ENCODE measurements at places on chromosomes 6 and 20. TPM values are rescaled to one million over a fixed set of nuclear protein-coding genes. Genes with fewer than 3 reads are reported as not detected.

Gene HCK
- 4.9 TPM for total RNA-seq

DNA sequence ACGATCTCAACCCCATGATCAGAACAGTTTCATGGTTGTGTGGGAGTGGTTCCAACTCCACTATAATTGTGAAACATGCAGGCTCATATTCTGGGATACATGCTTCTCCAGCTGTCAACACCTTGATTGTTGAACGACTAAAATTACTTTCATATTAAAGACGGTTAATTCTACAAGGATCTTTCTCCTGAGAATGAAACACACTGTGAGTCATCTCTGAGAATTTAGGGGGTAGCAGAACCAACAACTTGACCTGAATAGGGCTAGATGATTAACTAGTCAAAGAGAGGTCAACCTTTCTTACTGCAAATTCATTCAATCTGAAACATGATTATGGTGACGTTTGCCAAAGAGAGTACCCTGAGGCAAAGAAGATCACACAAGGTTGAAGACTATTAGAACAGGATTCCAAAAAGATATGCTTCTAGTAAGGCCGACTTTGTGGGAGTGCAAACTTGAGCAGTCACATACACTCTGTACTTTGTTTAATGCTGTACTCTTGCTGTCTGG lies 175.2 kb upstream of the CITED2 start:
- no peak for DNase-seq

Gene RPS10
- total RNA-seq: 638 TPM

Gene DNAH8
- total RNA-seq: 0.03 TPM

DNA sequence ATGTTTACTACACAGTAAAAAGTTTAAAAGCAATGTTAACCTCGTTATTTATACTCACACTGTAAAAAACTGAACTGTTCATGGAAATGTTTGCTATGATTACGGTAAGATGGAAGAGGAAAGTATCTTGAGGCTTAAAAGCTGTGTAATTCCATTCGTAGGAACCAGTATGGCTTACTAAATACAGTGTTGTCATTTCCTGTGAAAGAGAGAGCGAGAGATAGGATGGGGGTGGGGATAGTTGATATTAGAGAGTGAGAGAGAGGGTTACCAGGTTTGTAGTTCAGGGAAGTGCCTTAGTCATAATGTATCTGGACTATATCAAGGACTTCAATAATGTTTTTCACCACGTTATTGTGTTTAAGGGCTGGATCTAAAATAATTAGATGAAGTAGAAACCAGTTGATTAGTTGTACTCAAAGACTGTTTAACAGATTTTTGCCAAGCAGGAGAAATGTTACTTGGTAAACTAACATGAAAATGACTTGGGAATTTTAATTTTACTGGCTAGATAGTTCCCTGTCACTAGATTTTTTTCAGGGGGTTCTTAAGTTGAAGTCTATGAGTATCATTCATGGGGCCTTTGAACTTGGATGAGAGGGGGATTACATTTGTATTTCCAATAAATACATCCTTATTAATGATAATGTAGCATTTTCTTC lies 30.4 kb downstream of the AFDN start:
- no peak for DNase-seq

DNA sequence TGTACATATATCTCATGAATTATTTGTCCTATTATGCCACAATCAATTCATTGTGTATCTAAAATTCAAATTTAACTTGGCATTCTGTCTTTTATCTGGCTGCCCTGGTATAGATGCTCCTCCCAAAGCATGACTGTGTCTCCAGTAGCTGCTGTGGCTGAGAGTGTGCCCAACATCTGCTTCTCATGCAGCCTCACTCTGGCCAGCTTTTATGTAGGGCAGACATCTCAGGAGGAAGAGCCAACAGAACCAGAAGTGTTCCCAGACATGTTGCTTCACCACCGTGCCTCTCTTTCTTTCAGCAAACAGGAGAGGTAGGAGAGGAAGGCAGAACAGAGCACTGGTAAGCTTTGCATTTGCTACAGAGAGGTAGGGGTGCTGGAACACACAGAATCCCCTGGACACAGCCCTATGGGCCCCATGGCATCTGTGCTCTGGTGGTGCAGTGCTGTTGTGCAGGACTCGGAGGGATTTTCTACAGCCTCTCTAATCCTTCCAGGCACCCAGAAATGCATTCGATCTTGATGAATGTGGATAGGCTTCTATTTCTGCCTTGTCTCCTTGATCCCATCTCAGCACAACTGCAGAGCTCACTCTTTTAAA lies 637.1 kb downstream of the UTRN start:
- DNase-seq: peak; percentile 41

Gene RPRD1B
- total RNA-seq: 74.2 TPM

- no peak for DNase-seq
Measured at GRCh38 chr6:119243657-119244056, 105.9 kb downstream of the MAN1A1 start.

DNA sequence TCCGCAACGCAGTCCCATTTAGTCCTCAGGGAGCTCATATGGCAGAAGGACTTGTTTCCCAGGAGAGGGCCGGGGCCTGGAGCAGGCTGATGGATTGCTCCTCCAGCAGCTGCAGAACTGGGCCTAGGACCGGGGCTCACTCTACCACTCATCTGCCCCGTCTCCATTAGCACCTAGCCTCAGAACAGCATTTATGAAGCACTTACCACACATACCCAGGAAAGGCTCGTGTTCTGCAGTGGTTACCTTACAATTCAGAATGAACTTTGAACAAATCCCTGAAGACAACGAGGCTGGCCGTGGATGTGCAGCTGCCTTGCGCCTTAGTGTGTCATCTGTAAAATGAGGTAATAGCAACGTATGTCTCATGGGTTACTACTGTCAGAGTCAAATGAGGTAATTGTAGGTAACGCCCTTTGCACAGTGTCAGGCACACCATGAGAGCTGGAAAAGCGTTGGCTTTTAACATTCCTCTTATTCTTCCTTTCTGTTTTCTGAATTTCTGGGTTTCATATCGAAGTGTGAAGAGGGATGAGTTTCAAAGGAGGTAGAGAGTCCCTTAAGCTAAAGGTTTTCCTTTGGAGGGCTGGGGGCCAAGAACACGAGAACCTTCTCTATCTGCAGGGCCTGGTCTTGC lies 46.3 kb upstream of the CD93 start:
- no peak for DNase-seq

Gene UFL1
- 20.5 TPM for total RNA-seq

Gene SCRT2
- total RNA-seq: not detected

DNA sequence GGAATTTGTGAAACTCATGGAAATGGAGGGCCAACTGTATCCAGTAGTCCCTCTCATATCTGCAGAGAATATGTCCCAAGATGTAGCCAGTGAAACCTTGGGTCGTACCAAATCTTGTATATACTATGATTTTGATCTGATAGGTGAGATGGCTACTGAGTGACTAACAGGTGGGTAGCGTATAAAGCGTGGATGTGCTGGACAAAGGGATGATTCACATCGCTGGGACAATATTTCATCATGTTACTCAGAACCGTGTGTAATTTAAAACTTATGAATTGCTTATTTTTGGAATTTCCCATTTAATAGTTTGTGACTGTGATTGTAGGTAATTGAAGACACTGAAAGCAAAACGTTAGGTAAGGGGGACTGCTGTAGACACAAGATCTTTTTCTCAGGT lies 144.1 kb downstream of the SMAP1 start:
- DNase-seq: no peak

Gene TNF
- total RNA-seq: 0.59 TPM

Gene BPI
- total RNA-seq: 0.11 TPM

Gene QRSL1
- total RNA-seq: 21.4 TPM

DNA sequence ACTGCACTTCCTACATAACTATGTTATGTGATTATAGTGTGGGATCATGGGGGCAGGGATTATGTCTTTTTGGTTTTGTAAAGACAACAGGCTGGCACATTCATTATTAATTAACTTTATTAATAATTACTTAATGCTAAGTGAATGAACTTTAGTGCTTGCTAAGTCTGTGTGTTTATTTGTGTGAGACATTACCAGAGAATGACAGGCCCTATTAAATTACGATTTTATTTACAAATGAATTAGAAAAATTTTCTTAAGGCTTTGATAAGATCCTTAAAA lies 100.9 kb downstream of the CD83 start:
- DNase-seq: no peak

DNA sequence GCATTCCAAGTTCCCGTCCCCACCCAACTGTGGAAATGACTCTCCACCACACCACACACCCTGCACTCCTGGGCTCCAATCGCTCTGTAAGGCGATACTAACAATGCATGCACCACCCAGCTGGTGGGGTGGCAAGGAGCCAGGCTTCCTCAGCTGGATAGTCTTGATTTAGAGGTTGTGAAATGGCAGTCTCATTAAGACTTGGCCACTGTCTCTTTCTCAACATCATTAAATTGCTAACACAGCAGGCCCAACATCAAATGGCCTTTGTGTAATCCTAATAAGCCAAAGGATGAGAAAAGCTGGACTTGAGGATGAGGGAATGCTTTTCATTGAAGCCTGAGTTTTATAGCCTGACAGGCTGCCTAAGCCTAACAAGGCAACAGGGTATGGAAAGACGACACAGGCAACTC lies 223.7 kb downstream of the GMDS start:
- peak; percentile 91 for DNase-seq

GRCh38 chr6:43181621-43181941 lies 415 bp upstream of the CUL9 start:
- DNase-seq: no peak

Gene PRRT1
- total RNA-seq: 0.51 TPM

DNA sequence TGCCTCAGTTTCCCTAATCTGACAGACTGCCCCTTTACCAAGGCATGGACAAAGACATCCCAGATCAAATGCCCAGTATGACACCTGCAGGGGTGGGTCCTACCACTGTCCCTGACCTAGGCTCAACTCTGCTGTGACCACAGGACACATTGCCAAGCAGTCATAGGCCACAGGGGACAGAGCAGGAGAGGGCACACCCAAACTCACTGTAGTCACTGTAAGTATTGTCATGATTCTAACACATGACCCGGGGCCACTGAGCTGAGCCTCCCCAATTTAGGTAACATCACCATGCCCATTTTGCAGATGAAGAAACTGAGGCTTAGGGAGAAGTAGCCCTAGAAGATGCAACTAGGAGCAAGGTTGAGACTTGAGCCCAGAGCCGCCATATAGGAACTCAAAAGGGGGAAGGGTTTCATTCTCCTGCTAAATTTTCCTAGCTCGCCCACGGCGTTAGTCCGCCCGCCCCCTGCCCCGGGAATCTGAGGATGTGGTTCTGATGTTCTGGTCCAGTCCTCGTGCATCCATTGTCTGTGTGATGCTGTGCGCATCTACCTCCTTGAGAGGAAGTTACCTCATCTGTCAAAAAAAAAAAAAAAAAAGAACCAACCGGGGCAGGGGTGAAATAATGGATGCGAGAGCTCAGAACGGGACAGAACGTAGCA lies 44.8 kb downstream of the PMEPA1 start:
- peak; percentile 13 for DNase-seq

DNA sequence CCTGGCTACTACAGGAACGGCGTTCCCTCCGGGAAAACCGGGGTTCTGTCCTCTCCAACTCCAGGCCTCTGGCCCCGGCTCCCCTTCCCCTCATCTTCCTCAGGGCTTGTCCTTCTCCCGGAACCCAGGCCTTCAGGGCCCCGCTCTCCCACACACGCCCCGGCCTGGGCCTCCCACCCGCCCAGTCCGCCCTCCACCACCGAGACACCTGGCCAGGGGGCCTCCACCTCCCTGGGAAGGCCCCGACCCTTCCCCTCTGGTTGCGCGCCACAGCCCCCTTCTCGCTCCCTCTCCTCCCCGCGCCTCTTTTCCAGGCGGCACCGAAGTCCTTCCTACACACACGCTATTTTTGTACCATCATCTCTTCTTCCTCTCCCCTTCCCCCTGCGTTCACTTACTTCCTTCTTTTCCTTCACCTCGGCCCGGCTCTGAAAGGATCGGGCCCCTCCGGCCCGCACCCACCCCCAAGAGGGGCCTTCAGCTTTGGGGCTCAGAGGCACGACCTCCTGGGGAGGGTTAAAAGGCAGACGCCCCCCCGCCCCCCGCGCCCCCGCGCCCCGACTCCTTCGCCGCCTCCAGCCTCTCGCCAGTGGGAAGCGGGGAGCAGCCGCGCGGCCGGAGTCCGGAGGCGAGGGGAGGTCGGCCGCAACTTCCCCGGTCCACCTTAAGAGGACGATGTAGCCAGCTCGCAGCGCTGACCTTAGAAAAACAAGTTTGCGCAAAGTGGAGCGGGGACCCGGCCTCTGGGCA lies 1.3 kb upstream of the SIRPA start:
- DNase-seq: peak; percentile 86

GRCh38 chr6:45455408-45455807 lies 77.7 kb upstream of the SUPT3H start:
- DNase-seq: no peak

Gene RBM24
- total RNA-seq: 187 TPM

Gene SMOC2
- total RNA-seq: 10.9 TPM

- no peak for DNase-seq
Measured at GRCh38 chr6:16602035-16602434, 159.2 kb downstream of the ATXN1 start.

GRCh38 chr20:14334306-14334930 lies 3.0 kb downstream of the FLRT3 start:
- DNase-seq: no peak

DNA sequence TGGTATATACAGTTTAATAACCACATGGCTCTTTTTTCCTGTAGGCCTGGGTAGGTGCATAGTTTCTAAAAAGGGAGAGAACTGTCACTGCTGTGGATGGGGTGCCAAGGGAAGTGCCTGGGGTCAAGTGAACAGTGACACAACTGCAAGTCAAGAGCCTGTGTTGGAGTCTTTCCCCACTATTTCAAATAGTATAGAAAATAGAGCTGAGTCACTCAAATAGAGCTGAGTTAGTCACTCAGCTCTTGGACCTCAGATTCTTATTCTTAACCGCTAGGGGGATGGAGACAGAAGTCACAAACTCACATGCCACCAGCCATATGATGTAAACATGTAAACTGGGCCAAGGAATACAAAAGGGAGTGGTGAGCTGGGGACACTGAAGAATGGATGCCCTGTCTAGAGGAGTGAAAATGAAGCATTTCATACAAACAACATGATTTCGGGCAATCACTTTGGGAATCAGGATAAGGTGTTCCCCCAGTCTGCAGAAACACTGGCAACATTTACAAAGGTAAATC lies 2.1 kb downstream of the NQO2 start:
- no peak for DNase-seq

DNA sequence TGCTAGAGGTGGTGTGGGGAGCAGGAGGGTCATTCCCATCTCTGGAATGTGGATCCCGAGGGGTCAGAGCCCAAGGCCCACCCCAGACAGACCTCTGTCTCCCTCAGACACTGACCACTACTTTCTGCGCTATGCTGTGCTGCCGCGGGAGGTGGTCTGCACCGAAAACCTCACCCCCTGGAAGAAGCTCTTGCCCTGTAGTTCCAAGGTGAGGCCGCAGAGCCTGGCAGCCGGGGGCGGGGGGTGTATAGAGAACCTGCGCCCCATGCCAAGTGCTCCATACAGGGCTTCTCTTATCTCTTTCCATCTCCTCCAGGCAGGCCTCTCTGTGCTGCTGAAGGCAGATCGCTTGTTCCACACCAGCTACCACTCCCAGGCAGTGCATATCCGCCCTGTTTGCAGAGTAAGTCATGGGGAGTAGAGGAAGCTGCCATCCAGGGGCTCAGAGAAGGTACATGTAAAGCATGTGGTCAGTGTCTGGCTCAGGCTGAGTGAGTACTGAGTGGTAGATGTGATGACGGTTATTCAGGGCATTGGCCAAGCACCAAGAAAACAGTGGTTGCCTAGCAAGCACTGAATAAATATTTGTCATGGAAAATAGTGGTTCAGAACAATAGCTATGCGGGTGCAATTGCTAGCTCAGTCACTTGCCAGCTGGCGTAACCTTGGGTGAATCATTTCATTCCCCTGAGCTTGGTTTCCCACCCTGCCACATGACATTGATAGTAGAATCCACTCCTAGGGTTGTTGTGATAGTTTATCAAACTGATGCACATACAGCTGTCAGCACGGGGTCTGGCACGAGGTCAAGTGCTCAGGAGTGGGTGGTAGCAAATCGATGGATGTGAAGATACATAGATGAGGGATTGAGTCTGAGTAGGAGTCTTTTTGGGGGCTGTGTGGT lies 3.5 kb downstream of the PIGT start:
- peak; percentile 68 for DNase-seq

Measured in Right ventricle myocardium superior (tissue), 1 donor.